ENCODE measurements at places on chromosomes 12 and 14.

GRCh38 chr12:112928978-112929377 lies 9.3 kb upstream of the OAS3 start:
- DNase-seq: no peak

DNA sequence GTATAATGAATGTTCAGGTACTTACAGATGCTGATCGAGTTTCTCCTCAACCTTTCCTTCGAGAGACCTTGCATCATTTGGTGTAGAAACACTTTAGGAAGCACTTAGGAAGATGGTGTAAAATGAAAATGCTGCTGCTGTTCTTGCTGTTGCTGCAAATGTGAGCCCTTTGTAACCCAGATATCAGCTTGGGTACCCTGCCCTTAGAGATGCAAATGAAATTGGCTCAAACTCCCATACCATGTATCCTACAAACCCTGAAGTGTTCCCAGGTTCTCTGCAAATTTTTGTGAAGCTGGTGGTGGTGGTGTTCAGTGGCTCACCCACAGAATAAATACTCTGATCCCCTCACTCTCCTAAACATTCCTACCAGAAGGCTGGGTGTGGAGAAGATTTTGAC lies 130.8 kb downstream of the SLC25A47 start:
- DNase-seq: no peak

- DNase-seq: no peak
Measured at GRCh38 chr12:47145188-47145587, 65.4 kb upstream of the AMIGO2 start.

GRCh38 chr14:59482541-59483331 lies 1.5 kb downstream of the L3HYPDH start:
- DNase-seq: peak; percentile 88

GRCh38 chr12:19223695-19224094 lies 94.2 kb downstream of the PLEKHA5 start:
- no peak for DNase-seq

GRCh38 chr14:54942913-54943312 lies 40.3 kb upstream of the GCH1 start:
- DNase-seq: no peak

GRCh38 chr14:51653079-51653774 lies 1.5 kb downstream of the FRMD6 start:
- DNase-seq: peak; percentile 76

DNA sequence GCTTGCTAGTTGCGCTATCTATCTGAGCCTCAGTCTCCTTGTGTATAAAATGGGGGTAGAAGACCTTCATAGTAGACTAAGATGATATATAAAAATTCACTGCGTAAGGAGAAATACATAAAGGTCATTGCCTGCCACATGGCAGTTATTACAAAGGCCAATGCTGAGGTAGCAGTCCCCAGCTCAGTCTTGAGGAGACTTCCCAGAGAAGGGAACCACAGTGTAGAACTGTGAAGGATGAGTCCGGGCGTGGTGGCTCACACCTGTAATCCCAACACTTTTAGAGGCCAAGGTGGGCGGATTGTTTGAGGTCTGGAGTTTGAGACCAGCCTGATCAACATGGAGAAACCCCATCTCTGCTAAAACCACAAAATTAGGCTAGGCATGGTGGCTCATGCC lies 17.1 kb upstream of the SP7 start:
- DNase-seq: no peak

DNA sequence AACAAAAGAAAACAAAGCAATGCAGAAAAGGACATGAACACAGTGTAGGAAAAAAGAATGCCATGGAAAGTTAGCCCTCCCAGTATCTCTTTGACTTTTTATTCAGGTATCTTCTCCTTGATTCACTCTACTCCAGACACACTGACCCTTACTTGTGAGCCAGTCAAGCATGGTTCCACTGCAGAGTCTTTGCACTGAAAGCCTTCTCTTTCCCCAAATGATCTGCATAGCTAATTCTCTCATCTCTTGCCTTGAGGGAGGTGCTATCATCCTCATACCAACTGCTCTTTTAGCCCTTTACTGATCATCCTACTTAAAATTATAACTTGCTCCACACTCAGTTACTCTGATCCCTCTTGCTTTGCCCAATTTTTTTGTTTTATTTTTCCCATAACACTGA lies 101.2 kb upstream of the SLC16A7 start:
- no peak for DNase-seq

GRCh38 chr14:24734917-24735500 lies 101.0 kb upstream of the GZMB start:
- peak; percentile 71 for DNase-seq

DNA sequence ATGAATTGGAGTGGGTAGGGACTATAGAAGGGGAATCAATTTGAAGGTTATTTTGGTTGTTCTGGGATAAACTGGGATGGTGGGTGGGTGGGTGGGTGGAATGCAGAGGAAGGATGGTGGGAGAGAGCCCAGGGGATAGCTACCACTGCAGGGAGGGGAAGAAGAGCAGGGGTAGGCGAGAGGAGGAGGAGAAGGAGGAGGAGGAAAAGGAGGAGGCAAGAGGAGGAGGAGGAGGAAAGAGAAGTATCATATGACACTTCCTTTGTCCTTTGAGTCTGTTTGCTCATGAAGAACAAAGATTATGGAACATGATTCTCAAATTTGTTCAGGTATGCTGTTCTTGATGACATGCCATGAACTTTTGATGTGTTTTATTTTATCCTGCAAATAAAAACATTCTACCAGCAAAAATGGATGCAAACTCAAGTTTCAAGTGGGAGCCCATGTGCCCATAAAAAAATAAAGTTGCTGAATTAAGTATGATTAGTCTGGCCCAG lies 4.1 kb upstream of the BEST3 start:
- no peak for DNase-seq

DNA sequence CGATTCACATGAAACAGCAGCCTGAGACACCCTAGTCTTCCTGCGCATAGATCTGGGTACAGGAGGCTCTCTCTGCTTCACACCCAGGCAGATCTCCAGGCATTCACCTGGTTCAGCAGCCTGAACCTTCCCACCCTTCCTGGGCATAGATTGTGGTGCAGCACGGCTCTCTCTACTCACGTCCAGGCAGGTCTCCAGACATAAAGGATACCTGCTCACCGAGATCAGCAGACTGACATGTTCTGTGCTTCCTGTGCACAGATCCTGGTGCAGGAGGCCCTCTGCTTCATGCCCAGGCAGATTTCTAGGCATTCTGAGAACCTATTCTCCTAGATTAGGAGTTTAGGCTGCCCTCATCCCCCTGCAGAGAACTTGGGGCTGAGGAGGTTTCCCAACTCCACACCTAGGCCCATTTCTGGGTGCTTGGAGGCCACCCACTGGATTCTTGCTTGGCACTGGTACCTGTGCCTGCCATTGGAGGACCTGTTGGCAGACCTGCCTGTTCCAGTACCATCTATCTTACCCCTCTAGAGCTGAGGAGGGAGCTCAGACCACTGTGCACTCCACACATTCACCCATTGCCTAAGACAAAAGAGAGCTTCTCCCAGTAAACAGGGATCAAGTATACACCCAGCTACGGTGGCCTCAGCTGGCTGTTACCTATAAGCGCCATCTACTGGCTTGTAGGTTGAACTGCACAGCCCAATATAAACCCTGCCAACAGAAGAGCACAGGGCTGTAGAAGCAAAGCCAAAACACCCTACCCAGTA lies 28.0 kb upstream of the GARIN6 start:
- DNase-seq: peak; percentile 36

DNA sequence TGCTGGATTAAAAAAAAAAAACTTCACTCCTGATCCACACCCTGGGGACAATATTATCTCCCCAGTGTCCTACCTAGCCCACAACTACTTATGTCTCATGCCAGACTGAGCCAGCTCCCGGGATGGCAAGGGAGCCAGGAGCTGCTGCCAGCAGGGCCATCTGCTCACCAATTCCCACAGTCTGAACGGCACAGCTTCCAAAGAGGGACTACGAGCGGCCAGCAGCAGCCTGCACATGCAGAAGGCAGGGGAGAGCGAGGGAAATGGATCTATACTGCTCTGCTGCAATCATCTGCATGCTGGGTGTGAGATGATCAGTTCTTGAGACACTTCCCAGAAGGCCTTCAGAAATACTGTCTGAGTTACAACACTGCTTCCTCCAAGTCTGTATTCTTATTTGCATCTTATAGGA lies 11.1 kb downstream of the SSH1 start:
- DNase-seq: no peak

DNA sequence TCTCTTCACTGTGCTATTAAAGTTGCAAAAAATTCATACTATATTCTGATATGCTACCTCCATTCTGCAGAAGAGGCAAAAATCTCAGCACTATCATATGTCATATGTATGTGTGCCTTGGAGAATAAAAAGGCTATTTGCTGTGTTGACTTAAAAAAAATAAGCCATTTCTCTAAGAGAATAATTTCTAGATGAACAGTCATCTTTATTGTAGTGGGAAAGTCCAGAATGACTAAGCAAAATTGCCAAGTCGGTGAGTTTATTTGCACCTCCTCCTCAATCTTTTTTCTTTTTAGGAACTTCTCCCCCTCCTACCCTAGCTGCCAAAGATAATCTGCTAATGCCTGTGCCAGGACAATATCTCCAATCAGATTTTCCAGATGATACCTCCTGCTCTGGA lies 353.8 kb upstream of the FAR2 start:
- no peak for DNase-seq

- peak; percentile 93 for DNase-seq
Measured at GRCh38 chr12:113245695-113246477, 24.6 kb downstream of the TPCN1 start.

- no peak for DNase-seq
Measured at GRCh38 chr12:122022393-122023338, 982 bp downstream of the BCL7A start.

DNA sequence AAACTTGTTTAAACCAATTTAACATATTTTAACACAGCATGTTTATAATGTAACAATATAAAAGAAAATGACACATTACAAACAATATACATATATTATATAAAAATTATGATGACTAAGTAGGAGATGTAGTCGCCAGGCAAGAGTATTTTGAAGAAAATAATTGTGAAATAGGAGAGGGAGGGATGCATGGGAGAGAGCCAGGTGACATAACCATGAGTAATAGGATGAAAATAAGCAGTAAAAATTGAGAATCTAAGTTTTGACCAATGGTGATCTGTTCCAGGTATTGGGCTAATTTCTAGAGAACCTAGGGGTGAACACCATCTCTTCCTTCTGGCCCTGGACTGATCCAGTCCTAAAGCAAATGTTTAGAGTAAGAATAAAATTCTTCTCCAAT lies 315.2 kb upstream of the G2E3 start:
- DNase-seq: no peak

DNA sequence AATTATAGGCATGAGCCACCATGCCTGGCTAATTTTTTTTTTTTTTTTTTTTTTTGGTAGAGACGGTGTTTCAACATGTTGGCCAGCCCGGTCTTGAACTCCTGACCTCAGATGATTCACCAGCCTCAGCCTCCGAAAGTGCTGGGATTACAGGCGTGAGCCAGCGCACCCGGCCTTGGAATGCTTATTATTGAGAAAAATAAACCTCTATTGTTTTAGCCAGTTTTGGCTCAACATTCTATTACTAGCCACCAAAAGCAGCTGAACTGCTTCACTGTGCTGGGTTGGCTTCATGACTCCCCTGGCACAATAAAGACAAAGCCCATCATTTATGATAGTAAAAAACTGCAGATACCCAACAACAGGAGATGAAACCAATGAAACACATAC lies 93.5 kb upstream of the CEP83 start:
- peak; percentile 69 for DNase-seq

- DNase-seq: no peak
Measured at GRCh38 chr14:85276979-85277228, 253.0 kb upstream of the FLRT2 start.

DNA sequence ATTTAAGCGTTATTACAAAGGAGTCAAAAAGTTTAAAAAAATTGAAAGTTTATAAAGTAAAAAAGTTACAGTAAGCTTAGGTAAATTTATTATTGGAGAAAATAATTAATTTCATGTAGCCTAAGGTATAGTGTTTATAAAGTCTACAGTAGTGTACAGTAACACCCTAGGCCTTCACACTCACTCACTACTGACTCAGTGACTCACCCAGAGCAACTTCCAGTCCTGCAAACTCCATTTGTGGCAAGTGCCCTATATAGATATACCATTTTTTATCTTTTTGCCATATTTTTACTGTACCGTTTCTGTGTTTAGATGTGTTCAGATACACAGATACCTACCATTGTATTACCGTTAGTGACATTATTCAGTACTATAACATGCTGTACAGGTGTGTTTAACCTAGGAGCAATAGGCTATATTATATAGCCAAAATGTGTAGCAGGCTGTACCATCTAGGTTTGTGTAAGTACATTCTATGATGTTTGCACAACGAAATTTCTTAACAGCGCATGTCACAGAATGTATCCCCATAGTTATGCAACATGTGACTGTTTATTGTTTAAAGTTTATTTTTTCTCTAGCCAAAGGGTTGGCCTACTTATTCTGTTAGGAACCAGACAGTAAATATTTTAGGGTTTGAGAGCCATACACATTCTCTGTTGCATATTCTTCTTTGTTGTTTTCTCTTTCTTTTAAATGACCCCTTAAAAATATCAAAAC lies 155.5 kb downstream of the PCNX1 start:
- DNase-seq: no peak

DNA sequence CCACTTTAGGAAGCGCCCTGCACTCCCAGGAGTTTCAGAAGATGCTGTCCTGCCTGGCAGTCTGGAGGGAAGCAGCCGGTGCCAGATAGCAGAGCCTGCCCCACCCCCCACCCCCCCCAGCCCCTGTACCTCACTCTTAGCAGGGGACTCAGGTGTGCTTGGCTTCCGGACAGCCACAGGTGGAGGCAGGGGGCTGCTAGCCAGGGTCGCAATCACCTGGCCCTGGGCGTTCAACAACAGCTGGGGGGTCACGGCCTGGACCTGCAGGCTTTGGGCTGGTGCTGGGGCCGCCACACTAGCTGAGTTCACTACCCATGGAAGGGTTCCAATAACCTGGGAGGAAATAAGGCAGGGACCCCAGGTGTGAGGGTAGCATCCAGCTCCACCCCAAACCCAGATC lies 22.0 kb downstream of the POU6F1 start:
- DNase-seq: no peak

- DNase-seq: peak; percentile 14
Measured at GRCh38 chr14:39102265-39102968, 618 bp downstream of the SEC23A start.

- DNase-seq: no peak
Measured at GRCh38 chr12:109458771-109459208, 18.3 kb downstream of the KCTD10 start.

DNA sequence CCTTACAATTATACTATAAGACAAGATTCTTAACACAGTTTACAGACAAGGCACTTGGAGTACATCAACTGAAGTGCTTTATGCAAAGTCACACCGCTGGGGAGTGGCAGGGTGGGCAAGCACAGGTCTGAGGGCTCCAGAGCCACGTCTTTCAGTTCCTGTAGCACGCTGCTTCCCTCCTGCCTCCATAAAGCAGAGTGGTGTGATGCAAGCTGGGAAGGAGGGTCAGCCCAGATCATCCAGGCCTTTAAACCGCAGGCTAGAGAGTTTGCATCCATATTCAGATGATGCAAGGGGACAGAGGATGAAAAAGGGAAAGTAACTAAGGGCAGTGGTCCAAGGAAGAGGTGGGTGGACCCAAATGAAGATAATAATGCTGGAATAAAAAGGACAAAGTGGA lies 132.6 kb downstream of the ITPR2 start:
- DNase-seq: no peak
